ENCODE measurements at places on chromosomes 13 and 19.

GRCh38 chr13:109344552-109345157, 441.7 kb downstream of the IRS2 start:
- peak; percentile 78 for ATAC-seq

- ATAC-seq = no peak
These were observed 8.1 kb upstream of the ARRDC2 start for GRCh38 chr19:17999684-18000479.

DNA sequence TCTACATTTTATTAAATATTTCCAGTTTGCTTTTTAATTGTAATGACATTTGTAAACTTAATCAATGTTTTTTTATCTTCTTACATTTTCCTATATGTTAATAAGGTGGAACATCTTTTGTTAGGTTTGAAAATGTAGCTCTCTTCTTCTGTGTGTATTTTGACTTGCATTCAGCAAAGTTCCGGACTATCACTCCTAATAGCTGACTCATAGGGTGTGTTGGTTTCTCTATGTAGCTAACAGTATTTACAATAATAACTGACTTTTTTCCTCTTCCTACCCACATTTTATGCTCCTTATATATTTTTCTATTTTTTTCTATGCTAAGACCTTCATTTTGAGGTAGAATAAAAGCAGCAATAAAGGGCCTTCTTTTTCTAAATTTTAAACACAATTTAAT, 28.1 kb downstream of the MYO16 start:
- no peak for ATAC-seq

GRCh38 chr19:45577111-45577905, 7.3 kb downstream of the OPA3 start:
- peak; percentile 98 for ATAC-seq

GRCh38 chr19:8109890-8110662, 39.3 kb downstream of the FBN3 start:
- ATAC-seq = no peak

GRCh38 chr19:39438270-39438934, 2.7 kb upstream of the RPS16 start:
- no peak for ATAC-seq

- no peak for ATAC-seq
These were observed 5.0 kb downstream of the XRCC1 start for GRCh38 chr19:43570174-43570791.

GRCh38 chr13:85255978-85256377, 543.2 kb downstream of the SLITRK6 start:
- no peak for ATAC-seq

DNA sequence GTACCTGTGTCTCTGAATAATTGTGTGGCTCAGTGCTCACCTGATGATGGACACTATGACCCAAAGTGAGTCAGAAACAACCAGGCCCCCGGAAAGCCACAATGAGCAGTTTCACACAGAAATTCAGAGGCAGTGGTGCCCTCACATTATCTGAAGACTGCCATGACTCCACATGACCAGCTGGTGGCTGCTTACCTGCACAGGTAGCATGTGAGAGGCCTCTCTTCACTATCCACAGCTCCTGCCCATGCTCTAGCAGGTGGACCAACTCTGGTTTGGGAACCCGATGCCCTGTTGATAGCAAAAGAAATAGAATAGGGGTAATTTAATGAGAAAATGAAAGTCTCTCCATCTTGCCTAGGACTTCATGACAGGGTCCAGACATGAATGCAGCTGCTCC, 7.2 kb downstream of the ZNF550 start:
- no peak for ATAC-seq

- ATAC-seq = no peak
These were observed 38.7 kb upstream of the ZNF254 start for GRCh38 chr19:24048261-24048660.

GRCh38 chr13:26500618-26501320, 56.7 kb upstream of the WASF3 start:
- ATAC-seq = no peak

- ATAC-seq = peak; percentile 64
These were observed 43.7 kb upstream of the ADGRE5 start for GRCh38 chr19:14337510-14337909.

DNA sequence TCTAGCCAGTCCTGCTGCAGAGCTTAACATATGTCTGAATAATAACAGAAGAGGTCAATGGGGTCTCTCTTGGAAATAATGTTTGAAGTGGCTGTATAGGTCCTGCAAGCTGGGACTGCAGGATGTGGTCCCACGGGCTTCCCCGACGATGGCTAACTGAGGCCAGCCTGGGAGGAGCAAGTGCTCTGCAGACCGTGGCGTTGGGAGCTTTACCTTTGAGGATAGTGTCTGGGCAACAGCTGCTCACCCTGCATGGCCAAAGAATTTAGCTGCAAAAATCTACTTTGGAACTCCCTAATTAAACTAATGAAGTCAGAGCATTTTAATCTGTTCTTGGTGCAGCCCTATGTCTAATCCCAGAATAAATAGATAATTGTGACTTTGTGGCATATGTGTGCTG, 18.2 kb upstream of the AMER2 start:
- ATAC-seq = no peak

DNA sequence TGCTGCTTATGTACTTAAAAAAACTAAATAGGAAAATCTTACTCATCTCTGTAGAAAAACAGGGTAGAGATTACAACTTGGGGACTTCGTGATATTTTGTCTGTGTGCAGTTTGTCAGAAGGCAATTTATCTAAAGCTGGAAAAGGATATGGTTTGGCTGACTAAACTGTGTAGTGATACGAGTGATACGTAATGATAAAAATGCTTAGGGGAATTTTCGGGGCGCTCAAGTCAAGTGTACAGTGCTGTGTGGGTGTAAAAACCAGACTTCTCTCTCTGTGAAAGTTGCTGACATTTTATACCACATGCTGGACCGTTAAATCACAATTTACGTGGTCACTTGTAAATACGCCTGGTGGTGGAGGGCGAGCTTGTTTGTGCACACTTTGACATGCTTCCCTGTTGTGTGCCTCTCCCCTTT, 221.7 kb downstream of the KCNRG start:
- ATAC-seq = no peak

DNA sequence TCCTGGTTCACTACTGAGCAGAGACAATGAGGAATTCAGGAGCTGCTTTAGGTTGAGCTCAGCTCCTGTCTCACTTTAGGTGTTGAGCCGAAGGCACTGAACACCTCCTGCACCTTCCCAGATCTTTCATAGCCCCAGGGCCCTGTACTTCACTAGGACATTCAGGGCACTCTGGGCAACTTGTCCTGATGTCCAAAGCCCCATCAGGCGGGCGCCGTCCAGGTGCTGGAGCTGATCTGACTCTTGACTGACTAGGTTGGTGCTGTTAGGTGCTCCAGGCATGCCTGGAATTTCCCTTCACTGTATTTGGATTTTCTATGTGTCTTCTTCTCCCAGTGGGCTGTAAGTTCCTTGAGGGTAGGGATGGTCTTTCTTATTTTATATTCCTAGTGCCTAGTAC, 48.4 kb upstream of the CNMD start:
- no peak for ATAC-seq

- no peak for ATAC-seq
These were observed 9.5 kb downstream of the ERFL start for GRCh38 chr19:41918653-41919244.

GRCh38 chr13:93848247-93848646, 621.6 kb downstream of the GPC6 start:
- no peak for ATAC-seq

DNA sequence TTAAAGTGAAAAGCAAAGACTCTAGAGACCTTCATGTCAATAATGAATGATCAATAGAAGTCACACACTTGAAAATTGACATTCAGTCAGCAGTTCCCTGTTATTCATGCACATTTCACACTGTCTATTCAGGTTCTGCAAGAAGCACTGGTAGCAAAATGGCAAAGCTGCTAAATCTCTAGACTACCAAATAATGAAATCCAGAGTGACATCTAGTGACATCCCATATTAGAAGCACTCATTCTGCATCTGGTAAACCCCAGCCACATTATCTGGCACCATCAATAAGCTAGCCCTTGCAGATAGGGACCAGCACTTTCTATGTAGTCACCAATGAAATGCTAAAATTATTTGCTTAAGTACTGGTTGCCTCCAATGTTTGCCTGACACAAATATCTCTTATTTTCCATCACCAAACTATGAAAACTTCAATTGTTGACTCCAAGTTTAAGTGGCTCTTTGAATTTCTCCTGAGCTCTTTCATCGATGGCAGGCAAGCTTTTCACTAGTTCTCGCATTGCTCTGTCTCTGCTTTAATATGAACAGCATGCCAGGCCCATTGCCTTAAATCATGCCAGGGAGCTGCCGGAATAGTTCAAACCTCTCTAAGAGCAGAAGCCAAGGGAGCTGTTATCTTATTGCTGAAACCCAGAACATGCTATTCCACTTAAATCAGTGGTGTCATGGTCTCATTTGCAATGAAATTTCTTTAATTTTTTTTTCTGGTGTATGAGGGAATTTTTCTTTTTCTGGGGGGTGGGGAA, 409.9 kb downstream of the MZT1 start:
- ATAC-seq = no peak

- no peak for ATAC-seq
These were observed 48.6 kb downstream of the ZNF91 start for GRCh38 chr19:23346696-23347095.

GRCh38 chr13:37544995-37545394, 53.6 kb downstream of the POSTN start:
- ATAC-seq = no peak

DNA sequence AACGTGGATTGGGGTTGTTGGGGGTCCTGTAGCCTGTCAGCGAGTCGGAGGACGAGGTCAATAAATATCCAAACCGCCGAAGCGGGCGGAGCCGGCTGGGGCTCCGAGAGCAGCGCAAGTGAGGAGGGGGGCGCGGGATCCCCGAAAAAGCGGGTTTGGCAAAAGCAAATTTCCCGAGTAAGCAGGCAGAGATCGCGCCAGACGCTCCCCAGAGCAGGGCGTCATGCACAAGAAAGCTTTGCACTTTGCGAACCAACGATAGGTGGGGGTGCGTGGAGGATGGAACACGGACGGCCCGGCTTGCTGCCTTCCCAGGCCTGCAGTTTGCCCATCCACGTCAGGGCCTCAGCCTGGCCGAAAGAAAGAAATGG, 754 bp upstream of the SIX5 start:
- ATAC-seq = no peak

DNA sequence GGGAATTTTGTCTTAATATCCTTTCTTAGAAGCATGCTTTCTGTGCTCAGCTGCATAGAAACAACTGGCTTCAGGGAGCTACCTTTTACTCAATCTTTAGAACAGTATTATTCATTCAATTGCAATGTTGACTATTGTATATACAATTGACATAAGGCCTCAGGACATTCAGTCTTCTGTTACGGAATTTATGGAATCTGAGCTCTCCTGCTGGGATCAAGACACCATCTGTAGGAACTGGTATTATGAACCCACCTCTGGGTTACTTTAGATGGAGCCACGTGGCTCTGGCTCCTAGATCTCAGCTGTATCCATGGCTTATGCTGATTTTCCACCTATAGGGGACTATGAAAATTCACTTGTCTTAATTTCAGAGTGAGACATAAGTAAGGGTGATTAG, 716.2 kb upstream of the GPC6 start:
- ATAC-seq = no peak

DNA sequence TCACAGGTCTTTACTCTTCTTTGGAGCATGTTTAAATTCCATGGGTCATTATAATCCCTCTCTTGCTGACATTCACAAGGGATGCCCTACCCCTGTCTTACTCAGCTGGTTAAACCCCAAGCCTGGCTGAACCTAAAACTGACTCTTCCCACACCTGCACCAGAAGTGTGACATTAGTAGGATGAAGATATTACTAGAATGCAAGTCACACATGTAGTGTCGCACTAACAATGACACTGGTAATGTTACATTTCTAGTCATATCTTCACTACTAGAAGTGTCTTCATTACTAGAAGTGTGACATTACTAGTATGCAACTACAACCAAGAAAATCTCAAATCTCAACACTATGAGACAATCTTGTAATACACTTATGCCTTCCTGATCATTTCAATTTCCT, 14.2 kb downstream of the ZAR1L start:
- no peak for ATAC-seq

DNA sequence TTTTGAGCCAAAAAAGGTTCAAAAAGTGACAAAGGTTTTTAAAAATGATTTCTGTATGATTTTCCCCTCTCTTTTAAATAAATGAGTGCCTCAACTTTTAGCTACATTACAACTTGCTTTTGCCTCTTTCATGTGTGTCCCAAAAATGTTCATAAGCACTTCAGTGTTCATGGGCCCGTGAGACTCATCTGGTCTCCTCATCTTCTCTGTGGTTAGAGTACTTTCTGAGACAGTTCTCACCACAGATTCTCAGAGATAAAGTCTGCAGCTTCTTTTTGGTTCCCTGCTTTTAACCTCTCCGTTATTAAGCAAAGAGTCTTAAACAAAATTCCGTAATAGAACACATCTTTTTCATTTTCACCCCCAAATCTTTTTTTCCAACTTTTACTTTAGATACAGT, 156.9 kb downstream of the DLEU7 start:
- no peak for ATAC-seq

GRCh38 chr13:112248862-112249592, 127.1 kb upstream of the SPACA7 start:
- ATAC-seq = no peak

DNA sequence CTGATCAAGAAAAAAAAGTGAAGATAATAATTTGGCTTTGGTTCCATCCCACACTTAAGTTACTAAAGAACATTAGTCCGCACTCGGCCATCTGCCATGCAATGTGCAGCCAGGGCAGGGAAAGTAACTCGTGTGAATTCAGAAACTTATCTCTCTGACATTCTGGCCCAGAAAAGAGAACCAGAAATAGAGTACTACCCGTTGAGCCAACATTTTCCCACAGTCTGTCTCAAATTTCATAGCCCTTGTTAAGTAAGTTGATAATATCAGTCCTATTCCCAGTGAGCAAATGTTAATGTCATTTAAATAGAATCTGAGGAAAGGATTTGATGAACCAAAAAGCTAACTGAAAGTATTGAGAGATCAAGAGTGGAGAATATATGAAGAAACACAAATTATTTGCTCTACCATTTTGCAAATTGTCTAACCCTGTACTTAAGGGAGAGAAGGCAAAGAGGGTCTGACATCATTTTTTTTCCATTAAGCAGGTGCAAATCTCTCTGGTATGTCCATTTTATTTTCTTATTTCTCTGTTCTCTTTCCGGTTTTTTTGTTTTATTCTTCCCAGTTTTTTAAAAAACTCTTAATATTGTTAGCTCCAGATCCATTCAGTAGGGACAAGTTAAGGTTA, 156.3 kb downstream of the NDFIP2 start:
- peak; percentile 80 for ATAC-seq

Measured in SK-N-SH treated with all-trans-retinoic acid at 6 μM for 48 hours (cell line).